Adrenal gland (tissue), 19 donors: ENCODE measurements at places on chromosomes 12 and 14.

DNA sequence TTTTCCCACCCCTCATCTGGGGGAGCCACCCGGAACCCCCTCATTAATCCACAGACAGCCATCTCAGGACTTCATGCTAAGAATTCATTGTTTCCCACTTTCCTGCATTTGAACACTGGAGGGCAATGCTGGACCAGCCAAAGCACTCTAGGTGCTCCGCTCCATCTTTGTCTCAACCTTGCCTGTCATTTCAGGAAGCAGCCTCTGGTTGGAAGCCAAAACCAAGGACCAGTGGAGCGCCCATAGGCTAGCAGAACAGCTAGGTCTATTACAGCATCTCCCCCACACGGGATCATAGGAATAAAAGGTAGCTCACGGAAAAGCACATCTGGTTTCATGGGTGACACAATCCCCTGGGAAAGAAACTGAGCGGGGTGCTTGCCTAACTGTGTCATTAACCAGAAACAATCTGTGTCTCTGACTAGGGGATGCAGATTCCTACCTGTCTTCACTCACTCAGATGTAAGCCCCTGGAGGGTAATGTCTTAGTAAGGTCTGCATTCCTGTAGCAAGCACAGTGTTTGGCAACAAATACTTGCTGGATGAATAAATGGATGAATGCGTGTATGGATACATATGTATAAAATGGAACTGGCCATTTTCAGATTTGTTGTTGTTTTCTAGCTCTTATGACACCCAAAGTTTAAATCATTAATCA, 197.0 kb downstream of the DAD1 start:
- peak; percentile 85 for DNase-seq

DNA sequence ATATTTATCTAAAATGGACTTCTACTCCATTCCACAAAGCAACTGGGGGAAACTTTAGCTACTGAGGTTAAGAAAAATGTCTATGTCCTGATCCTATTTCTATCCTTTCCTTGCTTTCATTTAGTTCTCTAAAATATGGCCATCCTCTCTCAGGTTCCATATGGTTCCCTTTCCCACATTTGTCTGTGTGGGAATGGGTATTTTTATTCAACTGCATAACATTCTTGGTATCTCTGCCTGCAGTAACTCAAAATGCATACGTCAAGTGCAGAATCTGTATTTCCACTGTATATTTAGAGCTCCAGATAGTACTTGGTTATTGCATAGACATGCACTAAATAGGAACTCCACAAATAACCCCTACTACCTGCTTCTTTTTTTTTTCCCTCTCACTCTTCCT, 130.6 kb upstream of the BTG1 start:
- DNase-seq, result no peak

DNA sequence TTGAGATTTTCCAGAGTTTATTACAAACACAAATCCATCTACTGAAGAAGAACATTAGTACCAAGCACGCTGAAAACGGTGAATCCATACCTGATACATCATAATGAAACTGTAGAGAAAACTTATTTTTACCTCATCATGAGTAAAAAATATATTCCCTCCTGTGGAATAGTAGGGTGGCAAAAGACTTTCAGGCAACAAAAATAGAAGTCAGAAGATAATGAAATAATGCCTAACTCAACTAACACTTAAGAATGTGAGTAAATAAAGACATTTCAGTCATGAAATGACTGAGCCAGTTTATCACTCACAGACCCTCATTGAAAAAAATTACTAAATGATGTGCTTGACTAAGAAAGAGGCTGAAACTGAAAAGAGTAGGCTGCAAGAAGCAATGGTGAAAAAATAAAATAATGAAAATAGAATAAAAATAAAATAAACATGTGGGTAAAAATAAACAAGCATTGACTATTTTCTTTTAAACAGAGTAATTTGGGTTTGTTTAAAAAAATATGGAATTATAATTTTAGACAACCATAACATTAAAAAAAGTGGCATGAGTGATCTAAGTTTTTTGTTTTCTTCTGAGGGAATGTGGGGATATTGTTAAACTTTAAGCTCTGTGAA, 148.6 kb downstream of the ASCL1 start:
- DNase-seq, result no peak

GRCh38 chr14:104121142-104121541, 17.2 kb upstream of the KIF26A start:
- DNase-seq, result no peak

DNA sequence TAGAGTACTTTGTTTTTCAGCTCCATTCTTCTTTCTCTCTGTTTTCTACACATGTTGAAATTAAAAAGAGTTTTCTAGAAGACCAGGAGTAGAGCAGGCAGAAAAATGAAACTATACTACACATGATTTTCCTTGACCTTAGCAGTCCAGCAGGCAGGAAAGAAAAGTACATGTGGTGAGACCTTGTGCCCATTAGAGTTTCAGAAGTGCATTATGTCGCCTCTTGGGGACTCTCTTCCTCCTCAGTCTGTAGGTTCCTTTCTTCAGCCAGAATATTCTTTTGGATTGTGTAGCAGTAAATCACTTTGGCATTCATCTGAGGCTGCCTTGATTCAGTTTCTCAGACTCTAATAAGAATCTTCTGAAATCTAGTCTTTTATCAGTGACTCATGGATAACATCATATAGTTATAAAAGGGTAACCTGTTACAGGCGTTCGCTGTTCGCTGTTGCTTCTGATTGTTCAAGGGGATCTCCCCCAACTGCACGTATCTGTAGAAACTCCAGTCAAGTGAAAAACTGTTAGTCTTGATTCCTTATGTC, 161.8 kb downstream of the ANO4 start:
- DNase-seq, result no peak

- DNase-seq, result no peak
Observed at GRCh38 chr14:104305511-104306449, 167.4 kb downstream of the KIF26A start.

DNA sequence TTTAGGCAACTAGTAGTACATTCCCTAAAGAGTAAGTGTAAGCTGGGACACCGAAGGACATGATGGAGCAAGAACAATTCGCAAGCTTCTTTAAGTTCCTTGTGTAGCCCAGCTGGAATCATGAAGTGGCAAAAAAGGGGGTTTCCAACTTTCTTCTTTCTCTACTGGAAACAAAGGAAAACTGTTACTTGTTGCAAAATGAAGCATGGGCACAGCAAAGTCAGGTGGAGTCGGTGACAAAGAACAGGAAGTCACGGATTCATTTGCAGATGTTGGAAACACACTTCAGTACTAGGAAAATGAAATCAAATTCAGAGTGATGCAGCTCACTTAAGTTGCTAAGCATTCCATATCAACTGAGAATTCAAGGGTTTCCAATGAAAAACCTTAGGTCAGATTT, 706.9 kb upstream of the STXBP6 start:
- no peak for DNase-seq
